ENCODE measurements at places on chromosomes 7 and 10.

- DNase-seq = no peak
Measured at GRCh38 chr10:5576780-5577624, 52.2 kb downstream of the CALML3 start.

- DNase-seq = no peak
Measured at GRCh38 chr7:139829775-139830117, 682 bp downstream of the TBXAS1 start.

GRCh38 chr10:71696628-71697326 lies 22.8 kb downstream of the C10orf105 start:
- DNase-seq = peak; percentile 40

- DNase-seq = no peak
Measured at GRCh38 chr7:140206616-140207389, 30.0 kb upstream of the KDM7A start.

- no peak for DNase-seq
Measured at GRCh38 chr7:156095908-156096539, 283.8 kb upstream of the SHH start.

DNA sequence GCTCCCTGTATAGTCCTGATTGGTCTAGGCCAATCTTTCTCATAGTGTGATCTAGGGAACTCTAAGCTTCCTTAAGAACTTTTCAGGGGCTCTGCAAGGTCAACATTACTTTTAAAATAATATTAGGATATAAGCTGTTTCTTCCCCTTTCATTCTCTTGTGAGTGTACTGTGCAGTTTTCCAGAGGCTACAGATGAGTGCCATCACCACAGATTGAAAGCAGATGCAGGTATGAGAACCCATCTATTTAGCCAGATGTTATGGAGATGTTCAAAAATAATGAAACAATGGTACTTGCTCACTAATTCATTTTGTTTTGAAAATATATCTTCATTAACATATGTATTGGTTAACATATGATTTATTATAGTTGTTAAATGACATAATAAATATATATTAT lies 169.2 kb upstream of the SEMA3A start:
- DNase-seq = no peak

- no peak for DNase-seq
Measured at GRCh38 chr10:132904814-132905649, 37.3 kb downstream of the CFAP46 start.

- no peak for DNase-seq
Measured at GRCh38 chr10:69712342-69712741, 82.3 kb downstream of the FAM241B start.

GRCh38 chr10:57694956-57695608 lies 572.6 kb downstream of the IPMK start:
- DNase-seq = no peak

GRCh38 chr10:25682203-25682851 lies 251.7 kb upstream of the MYO3A start:
- DNase-seq = no peak

- no peak for DNase-seq
Measured at GRCh38 chr10:69508738-69509340, 57.6 kb downstream of the TSPAN15 start.

DNA sequence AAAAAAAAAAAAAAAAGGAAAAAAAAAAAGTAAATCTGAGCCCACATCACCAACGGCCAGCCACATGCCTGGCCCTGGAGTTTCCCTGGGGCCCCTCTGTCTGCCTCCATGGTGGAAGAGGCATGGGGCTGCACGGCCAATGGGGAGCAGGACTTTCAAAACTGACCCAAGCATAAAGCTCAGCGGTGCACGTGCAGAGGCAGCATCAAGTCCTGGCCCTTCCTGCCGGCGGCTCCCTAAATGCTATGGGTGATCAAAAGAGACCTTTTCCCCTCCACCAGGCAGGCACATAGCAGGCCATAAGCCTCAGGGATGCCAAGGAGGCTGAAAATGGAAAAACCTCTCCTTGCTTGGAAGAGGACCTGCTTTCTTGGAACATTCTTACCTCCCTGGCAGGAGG lies 94.3 kb downstream of the OAT start:
- DNase-seq = no peak

GRCh38 chr10:117092386-117092785 lies 45.7 kb downstream of the VAX1 start:
- DNase-seq = no peak

- no peak for DNase-seq
Measured at GRCh38 chr10:15316145-15316544, 54.9 kb downstream of the FAM171A1 start.

DNA sequence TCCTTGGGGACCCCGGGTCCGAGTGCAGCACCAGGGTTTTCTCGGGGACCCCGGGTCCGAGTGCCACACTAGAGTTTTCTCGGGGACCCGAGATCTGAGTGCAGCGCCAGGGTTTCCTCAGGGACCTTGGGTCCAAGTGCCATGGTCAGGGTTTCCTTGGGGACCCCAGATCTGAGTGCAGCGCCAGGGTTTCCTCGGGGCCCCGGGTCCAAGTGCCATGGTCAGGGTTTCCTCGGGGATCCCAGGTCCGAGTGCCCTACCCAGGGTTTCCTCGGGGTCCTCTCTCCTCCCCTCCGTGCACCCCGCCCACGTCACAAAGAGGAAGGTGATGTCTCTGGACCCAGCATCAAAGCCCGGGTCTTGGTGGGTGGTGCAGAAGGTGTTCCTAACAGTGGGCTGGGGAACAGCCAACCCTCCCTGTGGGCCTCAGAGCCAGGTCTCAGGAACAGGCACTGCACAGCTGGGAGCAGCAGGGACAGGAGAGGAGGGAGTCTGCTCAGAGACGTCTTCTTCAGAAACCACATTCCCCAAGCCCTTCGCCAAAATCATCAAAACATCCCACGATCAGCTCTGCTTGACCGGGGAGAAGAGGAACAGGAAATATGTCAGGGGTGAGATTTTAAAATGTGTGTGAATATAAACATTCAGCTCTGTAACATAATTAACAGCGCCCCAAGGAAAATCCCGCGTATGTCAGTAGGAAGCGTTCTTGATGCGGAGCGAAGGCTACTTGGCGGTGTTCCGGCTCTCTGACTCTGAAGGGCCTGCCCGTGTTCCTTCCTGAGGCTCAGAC lies 540.7 kb downstream of the DNAJB6 start:
- no peak for DNase-seq

- no peak for DNase-seq
Measured at GRCh38 chr7:133315332-133316040, 62.6 kb downstream of the EXOC4 start.

- no peak for DNase-seq
Measured at GRCh38 chr10:54961040-54961439, 160.0 kb upstream of the PCDH15 start.

DNA sequence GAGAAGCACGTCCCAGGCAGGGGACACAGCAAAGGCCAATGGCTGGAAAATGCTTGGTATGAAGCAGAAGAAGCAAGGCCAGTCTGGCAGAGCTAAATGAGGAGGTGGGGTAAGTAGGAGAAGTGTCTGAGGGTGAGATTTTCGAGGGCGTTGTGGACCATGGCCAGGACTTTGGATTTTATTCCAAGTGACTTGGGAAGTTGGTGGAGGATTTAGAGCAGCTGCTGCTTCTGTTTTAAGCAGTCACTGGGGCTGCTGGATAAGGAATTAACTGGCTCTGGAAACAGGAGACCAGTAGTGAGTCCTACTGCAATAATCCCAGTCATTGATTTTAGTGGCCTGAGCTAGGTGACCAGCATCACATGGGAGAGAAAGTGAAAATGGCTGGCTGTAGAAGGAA lies 67.6 kb upstream of the GSDME start:
- DNase-seq = no peak

DNA sequence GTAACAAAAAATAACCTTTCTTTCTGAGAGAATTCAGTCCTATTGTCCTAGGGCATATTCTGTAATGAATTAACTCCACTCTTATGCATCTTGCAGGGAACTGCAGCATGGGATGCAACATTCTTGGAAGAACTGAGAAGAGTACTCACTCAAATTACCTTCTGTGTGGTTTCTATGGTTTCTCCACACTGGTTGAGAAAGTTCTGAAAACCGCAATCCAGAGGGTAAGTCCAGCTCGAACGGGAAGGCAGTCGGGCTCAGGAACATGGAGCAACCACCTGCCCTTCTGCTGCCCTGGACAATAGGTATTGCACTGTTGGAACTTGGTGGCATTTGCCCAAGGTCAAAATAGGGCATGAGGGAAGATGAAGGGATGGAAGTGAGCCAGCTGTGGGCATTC lies 59.6 kb upstream of the CDK13 start:
- no peak for DNase-seq

DNA sequence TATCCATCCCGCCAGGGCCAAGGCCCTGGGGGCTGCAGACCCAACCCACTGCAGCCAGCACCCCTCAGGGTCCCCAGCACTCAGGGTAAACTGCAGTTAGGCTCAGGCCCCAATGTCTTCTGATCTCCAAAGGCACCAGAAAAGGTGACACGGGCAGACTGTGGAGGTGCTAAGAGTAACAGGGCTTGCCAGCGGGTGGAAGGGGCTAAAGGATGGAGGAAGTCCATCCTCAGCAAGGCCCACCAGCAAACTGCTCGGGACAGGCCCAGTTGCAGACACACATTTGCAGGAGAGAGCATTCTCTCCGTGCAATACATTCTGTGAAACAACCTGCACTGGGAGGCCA lies 95.6 kb upstream of the DDC start:
- no peak for DNase-seq

- no peak for DNase-seq
Measured at GRCh38 chr10:110634527-110635209, 9.5 kb upstream of the RBM20 start.

GRCh38 chr10:88838766-88839350 lies 12.8 kb downstream of the ANKRD22 start:
- DNase-seq = no peak

DNA sequence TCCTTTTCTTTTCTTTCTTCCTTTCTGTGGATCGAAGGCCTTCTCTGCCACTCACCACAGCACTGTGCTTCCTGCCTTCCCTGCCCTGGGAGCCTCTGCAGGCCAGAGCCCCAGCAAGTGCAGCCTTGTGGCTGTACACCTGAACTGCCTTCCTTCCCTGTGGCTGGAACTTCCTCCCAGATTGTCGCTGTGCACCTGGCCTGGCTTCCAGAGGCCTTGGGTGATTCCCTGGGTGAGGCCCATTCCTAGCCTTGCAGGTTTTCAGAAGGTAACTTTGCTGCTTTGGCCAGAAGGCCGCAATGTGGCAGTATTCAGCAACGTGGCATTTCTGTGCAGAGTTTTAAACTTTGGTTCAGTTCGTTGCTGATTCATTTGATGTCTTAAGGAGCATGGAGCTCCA lies 50.1 kb upstream of the RASGEF1A start:
- DNase-seq = no peak

DNA sequence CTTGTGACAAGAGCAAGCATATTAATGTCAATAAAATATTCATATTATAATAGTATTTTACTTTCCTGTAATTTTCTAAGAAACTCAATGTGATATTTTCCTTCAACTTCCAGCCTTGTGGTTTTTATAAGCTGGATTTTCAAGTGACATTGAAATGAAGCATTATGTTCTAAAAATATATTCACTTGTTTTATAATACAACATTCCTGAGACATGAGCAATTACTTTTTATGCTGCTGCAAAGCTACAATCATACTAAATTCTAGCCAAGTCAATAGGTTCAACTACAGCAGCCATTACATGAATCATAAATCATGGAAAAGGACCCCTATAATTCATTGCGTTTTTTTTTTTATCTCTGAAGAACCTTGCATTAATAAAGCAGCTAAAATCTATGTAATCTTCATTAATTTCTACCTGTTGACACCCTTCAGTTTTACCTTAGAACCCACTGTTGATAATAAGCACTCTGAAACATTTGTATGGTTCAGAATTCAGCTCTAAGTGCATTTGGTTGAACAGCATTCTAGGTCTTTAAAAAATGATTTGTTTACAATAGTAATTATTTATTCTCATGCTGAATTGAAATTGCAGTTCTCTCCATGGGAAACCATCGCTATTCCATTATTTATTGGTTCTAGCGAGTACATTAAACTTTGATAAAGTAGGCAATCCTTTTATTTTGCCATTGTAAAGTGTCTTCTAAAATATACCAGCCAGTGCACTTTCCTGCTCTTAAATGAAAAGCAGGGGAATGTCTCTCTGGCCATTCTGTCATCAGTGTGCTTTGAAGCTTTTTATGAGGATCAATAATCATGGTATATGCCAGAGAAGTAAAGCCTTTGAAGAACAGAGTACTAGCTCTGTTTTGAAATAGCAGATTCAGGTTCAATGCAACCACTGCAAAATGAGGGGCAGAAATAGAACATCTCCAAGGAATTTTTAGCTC lies 132.6 kb downstream of the GNAT3 start:
- DNase-seq = no peak

- no peak for DNase-seq
Measured at GRCh38 chr10:18542832-18543231, 108.6 kb downstream of the NSUN6 start.

DNA sequence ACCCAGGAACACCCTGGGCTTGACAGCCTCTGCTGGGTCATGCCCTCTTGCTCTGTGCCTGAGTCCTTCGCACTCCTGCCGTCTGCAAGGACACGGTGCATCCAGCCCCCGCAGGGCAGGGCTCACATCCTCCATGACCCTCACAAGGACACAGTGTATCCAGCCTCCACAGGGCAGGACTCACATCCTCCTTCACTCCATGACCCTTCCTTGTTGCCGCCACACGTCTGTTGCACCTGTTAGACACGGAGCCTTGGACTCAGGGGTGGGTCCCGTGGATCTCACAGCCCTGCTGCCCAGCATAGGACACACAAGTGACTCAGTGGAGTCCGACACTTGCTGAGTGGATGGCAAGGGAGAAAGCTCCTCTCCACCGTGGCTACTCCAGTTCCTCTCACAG lies 500.8 kb downstream of the DNAJB6 start:
- DNase-seq = no peak

DNA sequence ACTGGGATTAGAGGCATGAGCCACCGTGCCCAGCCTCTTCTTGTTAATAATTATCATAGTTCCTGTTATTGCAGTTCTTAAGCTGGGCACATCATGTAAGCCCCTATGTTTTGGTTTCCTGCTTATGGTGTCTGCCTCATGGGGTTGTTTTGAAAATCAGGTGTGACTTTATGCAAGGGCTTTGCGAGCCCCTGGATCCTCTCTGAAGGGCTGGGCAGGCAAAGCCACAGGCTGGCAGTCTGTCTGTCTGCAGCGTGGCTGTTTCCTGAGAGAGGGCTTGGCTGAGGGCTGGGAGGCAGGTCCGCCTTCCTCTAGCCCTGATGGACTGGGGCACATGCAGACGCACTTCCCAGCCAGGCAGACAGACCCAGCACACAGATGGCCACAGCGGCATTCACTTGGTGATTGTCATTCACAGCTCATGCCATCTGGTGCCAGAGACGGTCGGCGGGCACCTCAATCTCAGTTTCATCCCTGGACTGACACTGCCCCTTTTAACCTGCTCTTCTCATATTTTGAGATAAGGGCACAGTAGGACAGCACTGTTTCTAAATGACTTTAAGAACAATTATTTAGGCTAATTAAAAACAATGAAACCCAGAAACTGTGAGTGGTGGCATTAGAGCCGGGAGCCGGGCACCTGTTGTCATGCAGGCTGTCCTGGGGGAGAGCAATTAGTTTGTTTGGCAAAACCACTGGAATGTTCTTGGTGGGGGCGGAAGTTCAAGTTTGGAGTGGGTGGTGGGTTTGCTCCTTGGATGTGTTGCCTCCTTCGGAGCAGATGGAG lies 35.5 kb downstream of the RBM20 start:
- DNase-seq = no peak

GRCh38 chr10:98242823-98243222 lies 25.2 kb downstream of the LOXL4 start:
- no peak for DNase-seq
